NCI-H146 (cell line): ENCODE measurements at places on chromosomes 2 and 18.
A peak's percentile ranks its signal among the peaks of the same experiment; 100 is the strongest.

DNA sequence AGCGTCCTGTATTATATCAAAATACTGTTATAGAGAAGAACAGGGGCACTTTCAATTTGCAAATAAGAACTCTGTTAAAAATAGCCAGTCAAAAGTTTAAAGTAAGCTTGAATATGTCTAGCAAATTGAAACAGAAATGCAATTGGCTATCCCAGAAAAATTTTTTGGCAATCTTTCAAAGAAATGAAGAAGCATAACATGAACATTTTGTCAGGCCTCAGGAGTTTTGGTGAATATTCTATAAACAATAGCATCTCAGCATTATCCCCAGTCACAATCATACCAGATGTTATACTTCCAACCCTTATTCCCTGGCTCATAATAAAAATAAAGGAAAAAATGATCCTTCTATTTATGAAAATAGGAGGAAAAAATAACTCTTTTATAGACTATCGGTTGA is 252.4 kb downstream of the GRB14 start:
- DNase-seq = no peak

- DNase-seq = no peak
Measured at GRCh38 chr2:234955091-234955591, 3.3 kb downstream of the SH3BP4 start.

GRCh38 chr2:45256867-45257641 is 247.8 kb upstream of the SIX2 start:
- peak; percentile 95 for DNase-seq

DNA sequence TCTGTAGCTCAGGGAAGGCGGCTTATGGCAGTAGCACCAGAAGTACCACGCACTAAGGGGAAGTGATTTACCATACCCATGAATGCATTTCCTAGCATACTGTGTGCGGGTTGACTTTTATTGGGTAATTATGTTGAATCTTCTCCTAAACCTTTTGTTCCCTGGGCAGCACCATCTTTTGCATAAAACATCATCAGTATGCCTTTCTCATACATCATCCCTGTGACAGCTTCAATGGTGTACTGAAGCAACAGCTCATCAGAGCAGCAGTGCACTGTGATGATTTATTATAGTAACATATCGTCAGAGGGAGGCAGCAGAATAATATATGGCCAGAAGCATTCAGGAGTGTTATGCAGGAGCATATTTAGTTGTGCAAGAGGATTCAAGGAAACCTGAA is 204.9 kb downstream of the CDH7 start:
- DNase-seq = peak; percentile 81

DNA sequence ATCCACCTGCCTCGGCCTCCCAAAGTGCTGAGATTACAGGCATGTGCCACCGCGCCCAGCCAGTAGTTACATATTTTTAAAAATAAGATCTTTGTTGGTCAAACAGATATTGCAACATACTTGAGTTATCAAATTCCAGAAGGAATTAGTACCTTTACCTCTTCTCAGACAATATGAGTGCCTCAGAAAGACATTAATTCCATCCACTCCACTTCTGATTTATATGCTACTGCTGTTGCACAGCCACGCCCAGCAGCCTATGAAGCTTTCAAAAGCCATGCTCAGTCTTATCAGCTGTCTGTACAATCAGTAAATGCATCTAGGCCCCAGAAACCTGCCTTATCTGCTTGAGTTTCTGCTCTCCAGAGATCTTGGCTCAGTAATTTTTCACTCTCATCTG is 47.8 kb downstream of the MEX3C start:
- no peak for DNase-seq

DNA sequence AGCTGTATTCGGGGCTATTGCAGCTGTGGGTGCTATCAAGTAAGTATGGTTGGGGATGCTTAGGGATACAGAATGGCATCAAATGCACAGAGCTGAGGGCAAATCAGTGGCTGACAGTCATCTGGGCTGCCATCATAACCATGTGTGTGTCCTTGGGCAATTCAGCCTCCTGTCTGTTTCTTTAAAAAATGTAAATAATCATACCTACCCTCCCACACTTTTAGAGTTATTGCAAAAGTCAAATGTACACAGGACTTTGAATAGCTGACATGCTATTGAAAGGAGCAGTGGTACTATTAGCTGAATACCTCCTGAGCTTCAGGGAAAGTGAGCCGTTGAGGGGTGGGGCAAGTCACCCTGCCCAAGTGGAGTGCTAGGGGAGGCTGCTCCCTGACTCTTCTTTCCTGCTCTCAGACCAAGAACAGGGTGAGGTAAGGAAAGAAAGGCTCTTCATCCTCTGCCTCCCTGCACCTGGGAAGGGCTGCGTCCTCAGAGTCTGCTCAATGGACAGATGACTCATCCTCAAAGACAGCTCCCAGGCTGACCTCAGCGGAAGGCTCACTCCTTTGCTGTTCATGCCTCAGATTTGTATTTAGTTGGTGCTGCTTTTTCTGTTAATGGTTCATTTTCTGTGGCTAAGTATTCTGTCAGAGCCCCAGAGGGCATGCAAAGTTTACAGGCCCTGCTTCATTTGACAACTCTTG is 54.9 kb upstream of the BZW1 start:
- DNase-seq = no peak

DNA sequence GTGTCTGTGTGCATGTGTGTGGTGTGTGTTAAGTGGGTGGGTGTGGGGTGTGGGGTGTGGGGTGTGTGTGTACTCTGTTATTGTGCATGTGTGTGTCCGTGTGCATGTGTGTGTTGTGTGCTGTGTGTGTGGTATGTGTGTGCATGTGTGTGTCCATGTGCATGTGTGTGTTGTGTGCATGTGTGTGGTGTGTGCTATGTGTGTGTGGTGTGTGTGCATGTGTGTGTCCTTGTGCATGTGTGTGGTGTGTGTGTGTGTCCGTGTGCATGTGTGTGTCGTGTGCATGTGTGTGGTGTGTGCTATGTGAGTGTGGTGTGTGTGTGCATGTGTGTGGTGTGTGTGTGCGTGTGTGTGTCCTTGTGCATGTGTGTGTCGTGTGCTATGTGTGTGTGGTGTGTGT is 6.9 kb upstream of the OTOS start:
- DNase-seq = no peak

GRCh38 chr2:237262838-237263771 is 150.9 kb downstream of the COL6A3 start:
- no peak for DNase-seq

DNA sequence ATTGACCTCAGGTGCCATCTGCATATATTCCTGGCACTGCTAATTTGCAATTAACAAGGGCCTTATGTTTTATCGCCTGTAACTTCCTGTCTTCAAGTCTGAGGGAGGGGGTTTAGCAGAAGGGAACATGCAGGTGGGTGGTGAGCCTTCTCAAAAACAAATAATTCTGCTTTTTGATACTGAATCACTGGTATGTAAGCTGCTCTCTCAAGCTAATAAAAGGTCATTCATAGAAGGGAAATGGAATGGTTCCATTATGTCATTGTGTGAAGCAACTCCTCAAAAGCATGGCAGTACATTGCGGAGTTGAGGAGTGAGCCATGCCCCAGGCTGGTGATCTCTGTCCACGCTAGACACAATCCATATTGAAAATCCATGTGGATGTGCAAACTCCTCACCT is 414.8 kb upstream of the ID2 start:
- DNase-seq = no peak

- DNase-seq = no peak
Measured at GRCh38 chr2:50751311-50752031, 280.5 kb downstream of the NRXN1 start.

DNA sequence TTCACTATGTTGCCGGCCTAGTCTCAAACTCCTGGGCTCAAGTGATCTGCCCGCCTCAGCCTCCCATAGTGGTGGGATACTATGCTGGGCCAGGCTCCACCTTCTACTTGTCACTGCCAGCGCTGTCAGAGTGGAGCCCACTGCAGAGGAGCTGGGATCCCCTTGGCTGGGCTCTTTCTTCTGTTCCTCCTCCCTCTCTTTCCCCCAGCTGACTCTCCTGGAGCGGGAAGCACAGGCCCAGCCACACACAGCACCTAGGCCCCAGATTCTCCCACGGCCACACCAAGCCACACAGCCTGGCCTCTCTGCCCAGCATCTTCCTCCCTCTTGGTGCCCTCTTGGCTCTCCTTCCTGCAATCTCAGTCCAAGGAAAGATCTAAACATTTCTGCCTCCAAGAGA is 3.7 kb upstream of the GAREM2 start:
- no peak for DNase-seq

DNA sequence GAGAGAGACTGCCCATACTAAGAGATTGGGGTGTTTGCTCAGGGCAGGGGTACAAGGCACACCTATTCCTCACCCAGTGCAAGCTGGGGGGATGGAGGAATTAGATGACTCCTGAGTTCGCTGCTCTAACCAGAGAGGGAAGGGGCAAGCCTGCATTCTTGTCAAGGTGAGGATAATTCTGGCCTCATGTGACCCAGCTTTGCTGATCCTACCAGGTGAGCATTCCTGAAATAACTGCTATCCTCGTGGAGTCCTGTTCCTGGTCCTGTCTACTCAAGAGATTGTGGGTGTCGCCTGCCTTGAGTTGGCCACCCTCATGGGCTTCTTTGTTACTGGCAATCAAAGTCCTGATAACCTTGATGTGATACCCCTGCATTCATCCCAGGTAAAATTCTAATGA is 206.0 kb downstream of the SPP2 start:
- no peak for DNase-seq

GRCh38 chr2:36409335-36409734 is 53.8 kb downstream of the CRIM1 start:
- no peak for DNase-seq

DNA sequence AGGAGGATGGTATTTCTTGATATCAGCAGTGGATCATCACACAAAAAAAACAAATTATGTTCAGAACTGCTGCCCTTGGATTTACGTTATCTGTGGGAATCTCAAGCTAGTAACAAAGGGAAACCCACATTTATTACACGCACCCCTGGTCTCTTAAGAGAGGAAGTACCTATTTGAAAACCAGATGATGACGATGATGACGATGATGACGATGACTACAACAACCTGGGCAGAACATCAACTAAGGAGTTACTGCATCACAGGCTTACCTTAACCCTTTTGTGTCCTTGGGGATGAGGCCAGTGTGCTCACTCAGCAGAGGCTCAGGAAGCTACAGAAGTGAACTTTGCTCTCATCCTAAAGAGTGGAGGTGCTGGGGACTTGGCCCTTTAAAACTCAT is 169.4 kb downstream of the FSHR start:
- no peak for DNase-seq

DNA sequence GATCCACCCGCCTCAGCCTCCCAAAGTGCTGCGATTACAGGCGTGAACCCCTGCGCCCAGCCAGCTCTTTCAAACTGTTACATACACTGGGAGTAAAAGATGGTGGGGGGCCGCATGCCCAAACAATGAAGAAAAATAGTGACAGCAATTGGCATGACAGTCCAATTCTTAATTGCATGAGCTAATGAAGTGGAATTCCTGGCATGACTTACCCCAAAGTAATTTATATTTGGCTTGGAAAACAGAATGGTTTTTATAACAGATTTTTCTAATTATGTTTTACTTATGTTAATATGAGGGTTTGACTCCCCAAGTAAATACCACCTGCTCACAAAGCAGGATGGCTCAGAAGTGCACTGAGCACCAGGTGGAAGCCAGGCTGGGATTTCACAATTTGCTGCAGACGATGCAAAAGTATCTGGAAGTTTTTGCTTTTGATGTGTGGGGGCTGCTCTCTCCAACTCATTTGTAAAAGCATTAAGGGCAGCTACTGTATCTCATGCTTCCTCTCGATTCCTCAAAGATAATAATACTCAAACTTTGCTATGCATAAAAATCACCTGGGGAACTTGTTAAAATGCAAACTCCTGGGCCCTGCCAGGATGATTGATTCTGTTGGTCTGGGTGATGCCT is 24.0 kb upstream of the ATG16L1 start:
- DNase-seq = no peak

- no peak for DNase-seq
Measured at GRCh38 chr2:21819454-21819853, 695.7 kb downstream of the TDRD15 start.

DNA sequence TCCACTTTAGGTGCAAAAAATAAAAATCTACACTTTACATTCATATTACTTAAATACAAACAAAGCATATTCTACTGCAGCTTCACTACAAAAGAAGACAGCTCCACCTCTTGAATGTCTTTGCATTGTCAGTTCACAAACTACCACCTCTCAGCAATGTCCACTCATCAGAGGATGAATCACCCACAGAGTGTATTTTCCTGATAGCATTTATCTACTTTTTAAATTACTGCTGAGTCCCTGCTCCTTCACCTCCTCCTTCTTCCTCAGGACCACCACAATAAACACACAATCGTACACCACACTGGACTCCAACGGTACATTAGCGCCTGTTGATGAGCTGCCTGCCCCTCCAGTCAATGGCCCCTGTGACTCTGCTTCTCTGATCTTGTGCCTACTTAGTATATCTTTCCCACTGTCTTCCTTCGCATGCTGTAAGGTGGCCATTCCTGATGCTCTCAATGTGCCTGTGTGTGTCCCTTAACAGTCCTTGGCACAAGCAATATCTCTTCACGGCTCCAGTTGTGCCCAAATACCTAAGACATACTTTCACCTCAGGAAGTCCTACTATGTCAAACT is 120.9 kb downstream of the DHRS9 start:
- no peak for DNase-seq

DNA sequence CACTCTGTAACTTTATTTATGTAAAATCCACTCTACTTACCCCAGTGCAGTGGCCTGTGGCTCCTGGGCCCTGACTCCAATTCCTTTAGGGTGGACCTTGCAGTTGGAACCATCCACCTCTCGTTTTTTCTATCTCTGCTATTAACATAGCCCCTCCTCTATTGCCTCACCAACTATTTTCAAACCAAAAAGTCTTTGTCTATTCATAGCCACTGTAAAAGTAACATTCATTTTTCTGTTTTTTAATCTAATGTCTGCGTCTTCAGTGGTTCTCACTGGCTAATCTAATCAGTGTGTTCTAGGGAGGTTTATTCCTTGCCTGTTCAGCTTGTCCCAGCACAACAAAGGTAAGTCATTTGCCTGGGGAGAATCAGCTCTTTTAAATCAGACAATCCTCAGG is at the start of gene SLC4A5:
Gene SLC4A5 (minus strand): TSS at position 101 of the 400 bp plus-strand sequence. CDS start 28,393 bp downstream, outside the sequence.
- DNase-seq = no peak

GRCh38 chr2:69067866-69068265 is 54.9 kb downstream of the ANTXR1 start:
- no peak for DNase-seq

DNA sequence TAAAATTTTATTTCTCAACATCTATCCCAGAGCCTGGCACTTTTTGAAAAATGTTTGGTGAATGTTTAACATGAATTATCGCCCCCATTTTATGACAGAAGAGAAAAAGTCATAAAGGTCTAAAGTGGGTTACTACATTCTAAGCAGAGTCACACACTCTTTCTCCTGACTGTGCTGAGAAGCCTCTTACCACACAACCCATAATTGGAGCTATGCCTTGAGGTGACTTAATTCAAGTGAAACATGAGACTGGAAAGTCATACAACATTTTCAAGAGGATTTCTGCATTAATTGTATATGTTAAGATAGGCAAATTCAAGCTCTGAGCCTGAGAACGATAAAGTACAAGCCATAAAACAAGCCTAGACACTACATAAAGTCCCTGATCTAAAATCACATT is 3.1 kb upstream of the DSEL start:
- DNase-seq = no peak

GRCh38 chr18:63132819-63133200 is 186.8 kb downstream of the BCL2 start:
- DNase-seq = peak; percentile 24
